ENCODE measurements at places on chromosomes 6 and 20.

GRCh38 chr20:63318391-63319163 lies 25.6 kb downstream of the COL20A1 start:
- no peak for DNase-seq

GRCh38 chr6:4957521-4958231 lies 46.2 kb downstream of the RPP40 start:
- DNase-seq, result no peak

GRCh38 chr6:101722471-101722870 lies 329.0 kb downstream of the GRIK2 start:
- DNase-seq, result peak; percentile 9

DNA sequence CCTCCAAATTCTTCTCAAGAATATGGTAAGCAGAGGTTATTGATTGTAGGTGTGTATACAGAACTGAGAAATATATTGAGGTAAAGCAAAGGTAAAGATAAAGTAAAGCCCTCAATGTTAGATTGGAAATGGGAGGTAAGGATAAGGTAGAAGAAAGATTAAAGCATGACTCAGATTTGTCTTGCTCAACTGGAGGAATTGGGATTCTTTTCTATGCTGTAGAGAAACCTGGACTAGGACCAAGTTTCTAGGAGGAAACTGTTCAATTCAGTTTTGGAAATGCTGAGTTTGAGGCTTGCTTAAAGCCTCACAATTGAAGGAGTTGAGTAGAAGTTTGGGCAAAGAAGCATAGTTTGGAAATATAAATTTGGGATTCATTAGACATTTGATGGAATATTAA lies 634.0 kb upstream of the PTCHD4 start:
- peak; percentile 83 for DNase-seq

DNA sequence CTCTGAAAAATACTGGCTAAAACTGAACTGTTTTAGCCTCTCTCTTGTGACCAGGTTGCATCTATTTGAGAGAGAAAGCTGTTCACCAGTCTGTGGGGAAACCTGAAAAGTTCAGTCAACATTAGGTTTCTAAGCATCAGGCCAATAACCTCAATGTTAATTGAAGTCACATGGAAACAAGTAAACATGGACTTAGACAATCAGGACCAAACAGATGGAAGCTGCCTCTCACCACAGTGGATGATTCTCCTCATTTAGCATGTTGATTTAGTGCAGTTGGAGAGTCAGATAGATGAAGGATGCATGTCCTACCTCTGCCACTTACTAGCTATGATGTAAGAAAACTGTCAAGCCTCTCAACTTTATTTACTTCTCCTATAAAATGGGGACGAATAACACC lies 18.2 kb downstream of the SCGN start:
- DNase-seq, result no peak

DNA sequence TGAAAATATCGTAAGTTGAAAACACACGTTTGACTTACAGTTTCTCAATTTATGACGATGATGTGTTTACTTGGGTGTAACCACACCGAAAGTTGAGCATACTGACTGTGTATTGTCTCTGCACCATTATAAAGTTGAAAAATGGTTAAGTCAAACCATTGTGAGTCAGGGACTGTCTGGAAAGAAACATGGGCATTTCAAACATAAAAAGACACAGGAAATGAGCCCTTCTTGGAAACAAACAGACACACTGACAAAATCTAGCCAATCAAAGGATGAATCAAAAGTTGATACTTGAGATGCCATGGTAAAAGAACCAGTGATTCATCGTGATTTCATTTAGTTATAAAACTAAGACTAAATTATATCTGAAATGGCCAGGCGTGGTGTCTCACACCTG lies 5.3 kb downstream of the POPDC3 start:
- no peak for DNase-seq

GRCh38 chr6:116363759-116364158 lies 7.0 kb upstream of the DSE start:
- peak; percentile 44 for DNase-seq

GRCh38 chr6:35297601-35298481 lies at the start of gene DEF6:
TSS of gene DEF6 (plus strand) at chr6:35297818. CDS start at chr6:35297857, 39 bp downstream.
- DNase-seq, result peak; percentile 61

DNA sequence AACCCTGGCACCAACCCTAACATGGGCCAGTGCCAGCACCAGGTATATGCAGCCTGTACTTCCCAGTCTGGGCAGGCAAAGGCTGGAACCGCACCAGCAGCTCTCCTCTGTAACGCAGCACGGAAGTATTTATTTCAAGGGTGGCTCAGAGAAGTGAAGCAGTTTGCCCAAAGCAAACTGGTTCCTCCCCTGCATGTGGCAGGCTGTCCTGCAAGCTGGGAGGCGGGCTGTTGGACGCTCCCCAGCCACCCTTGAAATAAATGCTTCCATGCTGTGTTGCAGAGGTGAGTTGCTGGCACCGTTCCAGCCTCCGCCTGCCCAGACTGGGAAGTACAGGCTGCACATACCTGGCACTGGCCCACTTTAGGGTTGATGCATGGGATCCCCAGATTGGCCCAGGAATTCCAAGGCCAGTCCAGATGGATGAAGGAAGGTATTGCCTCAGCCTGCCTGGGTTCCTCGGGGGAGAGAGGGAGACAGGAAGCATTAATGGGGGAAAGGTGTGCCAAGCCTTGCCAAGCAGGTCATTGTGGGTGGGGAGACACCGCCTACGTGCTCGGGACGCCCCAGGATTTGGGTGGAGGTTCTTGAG lies 49.8 kb downstream of the PPARD start:
- DNase-seq, result peak; percentile 92

DNA sequence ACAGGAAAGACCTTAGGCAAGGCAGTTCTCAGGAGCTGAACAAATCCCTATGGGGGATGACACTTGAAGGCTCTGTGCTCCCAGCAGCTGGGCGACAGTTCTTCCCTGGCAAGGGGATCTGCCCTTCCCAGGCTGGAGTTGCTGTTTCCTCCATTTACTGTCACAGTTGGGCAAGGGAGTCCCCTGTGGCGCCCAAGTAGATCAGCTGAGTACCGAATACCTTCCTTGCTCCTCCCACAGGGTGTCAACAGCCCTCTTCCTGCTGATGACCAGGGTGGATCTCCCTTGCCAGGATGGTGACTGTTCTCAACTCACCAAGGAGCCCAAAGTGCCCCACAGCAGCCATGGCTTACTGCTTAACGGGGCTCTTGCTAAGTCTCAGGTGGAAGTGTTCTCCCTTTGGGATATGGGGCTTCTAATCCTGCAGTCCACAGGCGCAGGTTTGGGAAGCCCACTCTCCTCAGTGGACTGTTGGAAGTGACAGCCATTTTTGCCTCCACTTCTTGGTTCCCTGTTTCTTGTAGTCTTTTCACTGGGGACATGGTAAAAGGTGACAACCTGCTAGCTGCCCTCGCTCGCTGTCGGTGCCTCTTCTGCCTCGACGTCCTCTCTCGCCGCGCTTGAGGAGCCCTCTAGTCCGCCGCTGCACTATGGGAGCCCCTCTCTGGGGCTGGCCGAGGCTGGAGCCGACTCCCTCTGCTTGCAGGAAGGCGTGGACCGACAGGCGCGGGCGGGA lies 5.7 kb upstream of the PSMG4 start:
- DNase-seq, result no peak

- no peak for DNase-seq
Measured at GRCh38 chr6:109238396-109238795, 143.1 kb downstream of the CEP57L1 start.

- no peak for DNase-seq
Measured at GRCh38 chr6:10217111-10217510, 197.8 kb downstream of the TFAP2A start.

DNA sequence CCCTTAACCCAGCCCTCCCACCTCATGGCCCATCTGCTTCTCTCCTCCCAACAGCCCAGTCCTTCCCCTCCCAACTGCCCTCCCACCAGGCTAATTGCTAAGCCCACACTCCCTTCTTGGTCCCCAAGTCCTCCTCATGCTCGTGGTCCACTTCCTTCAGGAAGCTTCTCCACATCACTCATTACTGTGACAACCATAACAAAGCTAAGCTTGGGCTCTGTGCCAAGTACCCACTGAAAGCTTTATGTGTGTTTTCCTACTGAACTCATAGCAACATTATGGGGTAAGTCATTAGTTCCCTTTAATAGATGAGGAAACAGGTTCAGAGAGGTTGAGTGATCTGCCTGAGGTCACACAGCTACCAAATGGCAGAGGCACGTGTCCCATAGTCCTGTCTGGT lies 16.2 kb downstream of the FRS3 start:
- no peak for DNase-seq

DNA sequence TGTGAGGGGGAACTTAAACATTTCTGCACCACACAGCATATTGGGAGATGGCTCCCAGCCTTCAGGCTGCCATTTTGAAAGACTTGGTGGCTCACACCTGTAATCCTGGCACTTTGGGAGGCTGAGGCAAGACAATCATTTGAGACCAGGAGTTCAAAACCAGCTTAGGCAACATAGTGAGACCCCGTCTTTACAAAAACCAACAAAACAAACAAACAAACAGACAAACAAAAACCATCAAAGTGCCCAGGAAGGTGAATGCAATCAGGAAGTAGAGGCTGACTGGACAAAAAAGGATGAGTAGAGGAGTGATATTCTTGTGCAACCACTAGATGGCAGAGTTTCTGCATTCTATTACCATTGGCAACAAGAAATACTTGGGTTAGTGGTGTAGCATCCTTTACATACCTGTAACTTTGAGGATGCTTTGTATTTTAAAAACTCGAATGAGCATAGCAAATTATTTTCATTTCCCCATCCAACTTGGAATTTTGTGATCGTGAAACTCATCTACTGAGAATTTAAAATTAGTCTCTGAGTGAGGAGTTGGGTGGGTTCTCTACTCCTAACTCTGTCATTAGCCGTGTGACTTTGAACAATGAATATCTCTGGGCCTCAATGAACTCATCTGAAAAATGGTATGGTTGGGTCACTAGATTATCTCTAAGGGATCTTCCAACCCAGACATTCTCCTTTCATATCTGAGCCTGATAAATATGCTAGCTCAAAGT lies 84.4 kb downstream of the CRYBG1 start:
- peak; percentile 21 for DNase-seq

- no peak for DNase-seq
Measured at GRCh38 chr6:118931436-118931835, 3.5 kb downstream of the MCM9 start.

DNA sequence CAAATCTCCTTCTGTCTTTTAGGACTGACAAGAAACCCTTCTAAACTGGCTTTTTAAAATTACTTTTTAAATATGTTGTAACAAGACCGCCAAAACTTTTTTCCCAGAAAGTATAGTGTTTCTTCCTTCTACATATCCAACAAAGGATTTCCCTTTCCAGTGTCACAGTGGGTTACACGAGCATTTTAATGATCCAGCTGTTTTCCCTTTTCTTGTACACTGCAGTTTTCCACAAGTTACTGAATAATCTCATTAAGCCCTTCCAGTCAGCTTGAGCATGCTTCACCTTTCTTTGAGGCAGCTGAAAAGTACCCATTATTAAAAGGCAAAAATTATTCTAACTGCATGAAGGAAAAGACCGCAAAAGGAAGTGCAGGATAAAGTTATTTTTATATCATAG lies 48.6 kb downstream of the CD24 start:
- no peak for DNase-seq

DNA sequence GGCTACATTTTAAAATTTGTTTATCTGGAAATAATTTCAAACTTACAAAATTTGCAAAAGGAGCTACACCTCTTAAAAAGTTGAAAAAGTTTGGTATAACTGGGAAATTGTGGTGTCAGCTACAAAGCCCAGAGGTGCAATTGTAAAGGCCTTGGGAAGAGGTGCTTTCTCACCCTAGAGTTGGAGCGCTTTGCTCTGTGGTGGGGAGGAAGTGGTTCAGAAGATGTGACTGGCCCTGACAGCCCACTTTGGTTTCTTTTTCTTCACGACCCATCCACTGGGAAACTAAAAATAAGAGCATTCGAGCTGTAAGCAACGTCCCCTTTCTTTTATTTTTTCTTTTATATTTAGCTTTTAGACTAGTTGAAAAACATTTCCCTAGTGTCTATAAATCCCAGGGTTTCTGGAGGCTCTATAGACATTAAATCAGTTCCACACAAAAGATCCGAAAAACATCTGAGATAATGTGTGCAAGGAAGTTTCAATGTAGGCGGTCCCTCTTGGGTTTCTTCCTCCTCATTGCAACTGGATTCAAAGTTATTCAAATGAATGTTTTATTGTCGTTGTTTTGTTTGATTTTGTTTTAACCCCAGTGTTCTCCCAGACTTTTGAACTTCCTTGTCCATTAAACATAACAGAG lies 397.8 kb downstream of the KIF16B start:
- DNase-seq, result no peak
